Stimulated activated CD4-positive, alpha-beta T cell treated with anti-CD3 and anti-CD28 coated beads, Interleukin-4, amount 100 ng/mL, for 24 hours (primary cell): ENCODE measurements at places on chromosomes 16 and 17.
A peak's percentile ranks its signal among the peaks of the same experiment; 100 is the strongest.

DNA sequence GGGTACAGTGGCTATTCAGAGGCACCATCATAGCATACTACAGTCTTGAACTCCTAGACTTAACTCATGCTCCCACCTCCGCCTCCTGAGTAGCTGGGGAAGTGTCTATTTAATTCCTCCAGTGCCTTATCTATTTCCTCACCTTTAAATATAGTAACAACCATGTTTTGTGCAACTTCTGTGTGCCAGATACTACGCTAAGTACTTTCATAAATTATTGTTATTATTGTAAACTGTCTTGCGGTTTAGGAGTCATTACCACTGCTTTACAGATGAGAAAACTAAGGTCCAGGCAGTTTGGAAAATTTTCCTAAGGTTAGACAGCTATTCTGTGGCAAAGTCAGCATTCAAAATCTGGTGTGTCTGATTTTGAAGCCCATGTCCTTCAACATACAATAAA, 359.1 kb upstream of the XYLT1 start:
- no peak for DNase-seq

DNA sequence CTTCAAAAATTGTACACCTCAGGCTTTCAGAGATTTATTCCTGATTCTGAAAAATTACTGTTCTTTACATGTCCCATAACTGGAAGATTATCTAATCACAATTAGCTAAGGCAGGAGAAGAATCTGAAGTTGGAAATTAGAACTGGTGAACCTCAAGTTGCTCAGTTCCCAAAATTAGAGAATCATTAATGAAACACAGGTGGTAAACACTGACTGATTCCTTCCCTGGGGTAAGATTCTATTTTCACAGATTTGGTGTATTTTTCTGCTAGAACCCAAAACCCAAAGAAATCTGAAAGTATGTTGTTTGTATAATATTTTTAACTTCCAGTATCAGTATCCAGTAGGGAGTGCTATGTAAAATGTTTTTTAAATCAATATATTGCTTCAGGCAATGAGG, 25.7 kb downstream of the PHKB start:
- DNase-seq = no peak

DNA sequence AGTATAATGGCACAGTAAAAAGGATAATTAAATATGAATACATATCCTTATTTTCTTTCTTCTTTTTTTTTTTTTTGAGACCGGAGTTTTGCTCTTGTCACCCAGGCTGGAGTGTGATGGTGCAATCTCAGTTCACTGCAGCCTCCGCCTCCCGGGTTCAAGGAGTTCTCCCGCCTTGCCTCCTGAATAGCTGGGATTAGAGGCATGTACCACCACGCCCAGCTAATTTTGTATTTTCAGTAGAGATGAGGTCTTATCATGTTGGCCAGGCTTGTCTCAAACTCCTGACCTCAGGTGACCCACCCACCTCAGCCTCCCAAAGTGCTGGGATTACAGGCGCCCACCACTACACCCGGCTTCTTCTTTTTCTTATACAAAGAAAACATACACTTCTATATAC, 12.0 kb downstream of the GABARAPL2 start:
- no peak for DNase-seq

GRCh38 chr16:88778271-88778525, 6.8 kb downstream of the PIEZO1 start:
- no peak for DNase-seq

DNA sequence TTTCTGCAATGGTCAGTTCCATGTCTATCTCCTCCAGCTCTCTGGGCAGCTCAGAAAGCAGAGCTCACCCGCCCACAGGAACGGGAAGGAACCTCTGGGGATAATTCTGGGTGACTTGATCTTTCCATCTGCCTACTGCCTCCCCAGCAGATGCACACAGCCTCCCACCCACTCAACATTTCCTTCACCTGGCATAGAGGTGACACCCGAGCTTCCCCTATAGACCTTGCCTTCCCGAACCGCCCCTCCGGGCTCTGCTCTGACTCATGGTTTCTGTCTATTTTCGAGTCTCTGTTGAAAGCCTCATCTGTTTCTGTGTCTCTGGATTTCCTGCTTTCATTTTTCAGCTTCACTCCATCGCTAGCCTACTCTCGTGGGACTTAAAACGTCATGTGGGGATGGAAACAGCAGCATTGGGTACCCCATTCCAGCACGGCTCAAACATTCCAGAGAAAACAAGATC, 11.4 kb downstream of the GGA3 start:
- peak; percentile 87 for DNase-seq

DNA sequence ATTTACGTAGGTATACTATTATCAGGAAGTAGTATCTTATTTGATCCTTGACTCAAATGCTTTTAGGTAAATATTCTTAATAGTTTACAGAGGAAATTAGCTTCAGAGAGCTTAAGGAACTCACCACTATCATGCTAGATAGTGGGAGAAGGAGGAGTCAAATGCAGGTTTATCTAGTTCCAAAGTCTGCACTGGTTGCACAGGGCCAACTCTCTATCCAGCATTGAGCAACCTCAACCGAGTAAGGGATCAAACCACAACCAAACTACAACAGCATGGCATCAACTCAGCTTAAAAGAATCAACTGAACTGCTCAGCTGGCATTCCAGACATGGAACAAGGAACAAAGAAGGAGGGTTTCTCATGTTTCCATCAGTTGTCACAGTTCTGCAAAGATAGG, 306.0 kb downstream of the MAF start:
- no peak for DNase-seq
